ENCODE measurements at places on chromosomes 7 and 10.
A peak's percentile ranks its signal among the peaks of the same experiment; 100 is the strongest.

DNA sequence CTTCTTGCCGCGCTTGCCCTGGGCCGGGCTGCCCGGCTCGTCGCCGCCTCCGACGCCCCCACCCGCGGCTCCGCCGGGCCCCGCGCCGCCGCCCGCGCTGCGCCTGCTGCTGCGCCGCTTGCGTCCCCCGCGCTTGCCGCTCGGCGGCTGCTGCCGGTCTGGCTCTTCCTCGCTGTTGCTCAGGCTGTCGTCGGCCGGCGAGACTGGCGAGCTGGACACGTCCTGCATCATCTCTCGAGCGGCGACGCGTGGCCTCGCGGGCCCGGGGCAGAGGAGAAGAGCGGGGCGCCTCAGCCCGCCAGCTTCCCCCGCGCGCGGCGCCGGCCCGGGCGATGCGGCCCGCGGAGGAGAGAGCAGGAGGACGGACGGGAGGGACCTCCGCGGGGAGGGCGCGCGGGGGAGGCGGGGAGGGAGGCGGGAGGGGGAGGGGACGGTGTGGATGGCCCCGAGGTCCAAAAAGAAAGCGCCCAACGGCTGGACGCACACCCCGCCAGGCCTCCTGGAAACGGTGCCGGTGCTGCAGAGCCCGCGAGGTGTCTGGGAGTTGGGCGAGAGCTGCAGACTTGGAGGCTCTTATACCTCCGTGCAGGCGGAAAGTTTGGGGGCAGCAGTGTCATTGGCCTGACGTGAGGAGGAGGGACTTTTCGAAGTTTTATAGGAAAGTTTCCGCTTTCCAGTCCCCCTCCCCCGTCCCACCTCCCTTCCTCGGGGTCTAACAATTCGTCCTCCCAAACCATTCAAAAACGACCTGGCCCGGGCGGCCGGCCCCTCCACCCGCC lies at the start of gene TWIST1:
TSS of gene TWIST1 (minus strand) at position 546 of the 779 bp plus-strand sequence. CDS start at position 231, 315 bp downstream.
- DNase-seq, result peak; percentile 96

DNA sequence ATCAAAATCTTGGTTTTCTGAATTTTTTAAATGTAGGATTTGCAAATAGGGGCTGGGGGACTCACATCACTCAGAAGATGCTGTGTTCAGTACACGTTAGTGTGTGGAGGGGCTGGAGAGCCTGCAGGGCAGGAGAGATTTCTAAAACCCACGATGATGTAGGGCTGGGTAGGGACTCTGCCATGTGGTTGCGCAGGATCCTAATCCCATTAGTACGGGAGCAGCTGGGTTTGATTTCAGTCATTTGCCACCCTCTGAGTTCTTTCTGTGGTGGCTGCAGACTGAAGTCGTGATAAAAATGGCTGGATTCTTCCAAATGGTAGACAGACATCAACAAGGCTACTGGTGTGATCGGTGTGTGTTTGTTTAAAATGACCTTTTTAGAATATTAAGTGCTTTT lies 14.2 kb upstream of the GET4 start:
- no peak for DNase-seq

GRCh38 chr10:37654466-37654865 lies 202.9 kb downstream of the ZNF248 start:
- no peak for DNase-seq

DNA sequence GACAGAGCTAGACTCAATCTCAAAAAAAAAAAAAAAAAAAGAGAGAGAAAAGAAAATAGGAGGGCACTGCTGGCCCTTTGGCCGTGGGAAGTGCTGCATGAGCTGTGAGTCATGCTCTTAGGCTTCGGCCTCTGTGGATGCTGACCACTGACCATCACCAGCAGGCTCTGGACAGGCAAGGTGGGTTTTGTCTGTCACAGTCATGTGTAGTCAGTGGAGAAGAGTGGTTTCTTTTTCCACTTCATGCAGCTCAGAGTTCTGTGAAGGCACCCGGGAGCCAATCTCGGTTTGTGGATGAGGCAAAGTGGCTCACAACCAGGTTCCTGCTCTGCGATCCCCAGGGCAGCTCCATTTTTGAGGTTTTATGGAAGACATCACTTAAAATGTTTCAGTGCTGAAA lies 58.1 kb downstream of the PRTFDC1 start:
- peak; percentile 59 for DNase-seq

DNA sequence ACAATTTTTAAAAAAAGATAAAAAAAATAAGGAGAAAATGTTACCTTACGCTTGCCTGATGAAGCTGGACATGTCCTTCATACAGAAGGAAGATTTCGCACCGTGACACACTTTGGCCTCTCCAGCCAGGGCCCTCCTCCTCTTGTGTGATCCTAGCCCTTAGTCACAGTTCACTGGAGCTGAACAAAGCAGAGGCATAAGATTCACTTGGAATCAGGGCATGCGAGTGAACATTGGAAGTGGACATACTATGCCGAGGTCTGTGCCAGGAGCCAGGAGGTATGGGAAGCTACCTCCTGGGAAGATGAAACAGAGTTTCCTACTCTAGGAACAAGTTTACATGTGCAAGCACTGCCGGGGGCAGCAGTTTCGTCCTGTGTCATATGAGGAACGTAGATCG lies 91.5 kb downstream of the XPNPEP1 start:
- DNase-seq, result no peak

- no peak for DNase-seq
Measured at GRCh38 chr7:22962775-22963350, 51.1 kb downstream of the HYCC1 start.

- no peak for DNase-seq
Measured at GRCh38 chr7:122847871-122848473, 38.3 kb downstream of the CADPS2 start.

DNA sequence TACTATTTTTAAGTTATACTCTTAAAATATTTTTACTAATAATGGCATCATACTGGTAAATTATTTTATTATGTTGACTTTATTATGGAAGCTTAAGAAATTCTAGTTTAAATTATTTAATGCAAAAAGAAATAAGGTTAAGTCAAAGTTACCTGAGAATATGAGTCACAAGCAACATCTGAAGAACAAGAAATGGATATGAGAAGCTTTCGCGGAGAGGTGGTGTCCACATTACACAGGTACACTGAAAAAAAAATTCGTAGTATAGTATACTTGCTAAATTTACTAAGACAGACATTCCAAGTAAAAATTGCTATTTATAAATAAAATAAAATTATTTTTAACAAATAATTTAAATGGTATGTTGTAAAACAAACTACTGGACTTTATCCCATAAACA lies 143.8 kb downstream of the AVL9 start:
- no peak for DNase-seq

DNA sequence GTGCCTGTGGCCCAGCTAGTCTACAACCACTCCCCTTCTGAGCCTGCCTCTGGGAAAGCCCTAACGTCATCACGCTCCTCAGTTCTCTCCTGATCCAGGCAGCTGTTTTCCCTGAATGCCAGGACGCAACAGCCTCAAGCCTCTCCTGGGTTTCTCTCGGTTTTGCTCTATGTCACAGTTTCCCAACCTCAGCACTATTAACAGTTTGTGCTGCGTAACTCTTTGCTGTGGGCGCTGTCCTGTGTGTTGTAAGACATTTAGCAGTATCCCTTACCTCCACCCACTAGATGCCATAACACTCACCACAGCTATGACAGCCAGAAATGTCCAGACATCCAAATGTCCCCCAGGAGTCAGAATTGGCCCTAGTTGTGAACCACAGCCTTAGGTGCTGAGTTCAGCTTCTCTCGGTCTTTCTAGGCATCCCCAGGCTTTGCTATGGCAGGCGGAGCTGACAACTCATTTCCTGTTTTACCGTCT lies 226.3 kb upstream of the NPVF start:
- DNase-seq, result no peak

- no peak for DNase-seq
Measured at GRCh38 chr7:100369105-100369504, 4.2 kb upstream of the PILRA start.

DNA sequence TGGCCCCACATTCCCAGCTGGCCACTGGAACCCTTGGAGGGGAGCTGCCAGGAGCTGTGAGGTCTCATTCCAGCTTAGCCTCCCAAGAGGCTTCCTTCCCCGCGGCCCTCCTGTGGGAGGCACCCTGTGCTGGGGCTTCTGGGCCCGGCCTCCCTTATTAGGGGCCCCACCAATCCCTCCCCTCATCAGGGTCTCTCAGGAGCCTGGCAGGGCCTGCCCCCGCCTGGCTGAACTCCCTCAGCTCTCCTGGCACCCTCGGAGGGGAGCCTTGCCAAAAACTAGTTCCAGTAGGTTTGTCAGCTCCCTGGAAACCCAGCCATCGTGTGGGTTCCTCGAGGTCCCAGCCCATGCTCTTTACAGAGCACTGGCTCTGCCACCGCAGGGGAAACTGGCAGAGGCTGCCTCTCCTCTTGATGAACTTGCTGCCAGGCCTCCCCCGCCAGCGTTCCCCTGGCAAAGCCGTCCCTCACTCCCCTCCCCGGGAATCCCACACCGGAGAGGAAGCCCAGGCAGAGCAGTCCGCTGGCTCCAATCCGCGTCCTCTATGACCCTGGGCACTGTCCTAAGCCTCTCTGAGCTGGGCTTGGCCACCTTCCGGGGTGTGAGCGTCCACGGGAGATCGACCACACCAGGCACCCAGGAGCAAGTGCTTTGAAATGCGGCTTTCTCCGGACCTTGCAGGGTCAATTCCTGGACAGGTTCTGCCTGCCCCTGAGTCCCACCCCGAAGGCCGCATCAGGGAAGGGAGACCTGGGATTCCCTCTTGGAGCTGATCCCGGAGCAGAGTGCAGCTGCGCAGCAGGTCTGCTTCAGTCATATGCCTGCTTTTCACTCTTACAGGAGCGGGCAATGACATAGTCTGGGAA lies 139.8 kb downstream of the ARHGAP22 start:
- DNase-seq, result no peak

- no peak for DNase-seq
Measured at GRCh38 chr10:59082249-59082648, 94.2 kb upstream of the PHYHIPL start.

- DNase-seq, result no peak
Measured at GRCh38 chr10:72935361-72935760, 19.2 kb downstream of the PLA2G12B start.

DNA sequence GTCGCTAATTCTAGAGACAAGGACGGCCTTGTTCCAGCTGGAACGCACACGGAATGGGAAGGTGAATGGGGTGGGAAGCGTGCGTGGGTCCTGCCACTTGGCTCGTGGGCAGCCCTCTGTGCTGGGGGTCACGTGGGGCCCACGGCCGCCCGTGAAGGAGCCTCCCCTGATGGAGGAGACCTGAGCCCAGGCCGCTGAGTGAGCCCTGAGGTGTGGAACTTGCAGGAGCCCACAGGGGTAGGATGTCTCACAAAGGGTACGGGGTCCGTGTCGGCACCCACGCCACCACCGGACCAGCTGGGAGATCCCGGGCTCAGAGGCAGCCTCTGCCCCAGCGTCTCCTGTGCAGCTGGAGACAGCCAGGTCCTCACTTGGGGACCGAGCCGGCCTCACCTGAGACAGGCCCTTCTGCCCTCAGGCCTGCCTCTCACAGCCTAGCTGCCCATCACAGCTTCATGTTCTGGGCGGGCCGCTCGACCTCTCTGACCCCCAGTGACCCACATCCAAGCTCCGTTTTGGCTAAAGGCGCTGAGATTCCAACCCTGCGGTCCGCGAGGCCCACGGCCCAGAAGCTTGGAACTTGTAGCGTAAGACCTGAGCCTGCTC lies 84.8 kb downstream of the FOXL3 start:
- no peak for DNase-seq

- no peak for DNase-seq
Measured at GRCh38 chr10:17851611-17852010, 42.5 kb downstream of the MRC1 start.

- peak; percentile 71 for DNase-seq
Measured at GRCh38 chr7:66187905-66188304, 17.2 kb upstream of the TPST1 start.

GRCh38 chr7:77797734-77798393 lies 370 bp downstream of the TMEM60 start:
- DNase-seq, result no peak

- no peak for DNase-seq
Measured at GRCh38 chr10:132893090-132893489, 49.3 kb downstream of the CFAP46 start.

- DNase-seq, result no peak
Measured at GRCh38 chr7:55964261-55965099, at the start of gene NIPSNAP2. Gene NIPSNAP2 (plus strand): TSS chr7:55964585. CDS start chr7:55964610, 25 bp downstream.

- no peak for DNase-seq
Measured at GRCh38 chr10:15985690-15986089, 125.4 kb upstream of the MINDY3 start.

- DNase-seq, result no peak
Measured at GRCh38 chr7:83791737-83792136, 142.8 kb upstream of the SEMA3E start.

- no peak for DNase-seq
Measured at GRCh38 chr7:134589491-134589941, 40.6 kb downstream of the AKR1B15 start.

DNA sequence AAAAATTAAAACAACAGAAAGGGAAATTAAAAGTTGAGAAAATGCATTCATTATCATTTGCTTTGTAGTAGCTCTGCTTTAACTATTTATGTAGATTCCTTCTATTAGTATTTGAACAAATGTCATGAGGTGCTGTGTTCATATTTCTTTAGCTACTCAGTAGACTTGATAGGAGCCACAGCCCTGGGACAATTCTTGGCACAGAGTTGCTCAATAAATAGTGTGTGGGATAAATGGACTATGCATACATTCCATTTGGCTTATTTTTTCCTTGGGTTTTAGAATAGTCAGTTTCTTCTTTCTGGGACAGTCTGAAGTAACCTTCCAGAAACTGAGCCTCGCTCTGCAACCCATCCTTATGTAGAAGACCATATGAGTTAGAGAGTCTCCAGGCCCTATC lies 13.4 kb downstream of the RPP30 start:
- peak; percentile 67 for DNase-seq

GRCh38 chr7:71770269-71770907 lies 638.4 kb downstream of the GALNT17 start:
- DNase-seq, result no peak

All from AG09309 (cell line).